Epithelial cell of prostate (primary cell): ENCODE measurements at places on chromosomes 6 and 20.

DNA sequence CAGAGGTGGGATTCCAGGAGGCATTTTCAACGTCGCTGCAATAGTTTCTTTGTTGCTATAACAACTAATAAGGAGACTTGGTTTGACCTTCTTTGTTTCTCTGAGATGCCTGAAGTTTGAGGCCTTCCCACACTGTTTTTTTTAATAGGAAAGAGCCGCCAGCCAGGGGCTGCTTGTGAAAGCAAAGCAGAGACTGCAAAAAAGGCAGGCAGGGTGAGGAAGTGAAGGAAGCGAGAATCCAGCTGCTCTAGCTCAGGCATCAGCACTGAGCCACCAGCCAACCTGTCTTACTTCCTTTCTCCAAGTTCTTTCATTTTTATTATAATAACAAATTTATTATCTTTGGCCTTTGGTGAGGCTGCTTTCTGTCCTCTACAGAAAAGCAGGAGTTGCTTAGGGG is 179.1 kb downstream of the DOK5 start:
- DNase-seq: no peak

DNA sequence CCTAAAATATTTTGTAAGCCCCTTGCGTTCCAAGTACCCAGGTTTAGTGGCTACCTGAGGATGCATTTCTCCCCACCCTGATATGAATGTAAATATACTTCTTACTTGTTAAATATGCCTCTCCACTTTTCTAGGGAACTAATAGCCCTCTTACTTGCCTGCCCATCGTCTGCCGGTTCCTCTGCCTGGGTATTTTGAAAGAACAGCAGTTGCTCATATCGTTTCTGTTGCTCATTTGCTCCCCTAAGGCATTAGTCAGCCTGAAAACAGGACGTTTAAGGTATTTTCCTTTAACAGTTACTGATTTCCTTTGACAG is 141.3 kb upstream of the CARMIL1 start:
- DNase-seq: no peak

DNA sequence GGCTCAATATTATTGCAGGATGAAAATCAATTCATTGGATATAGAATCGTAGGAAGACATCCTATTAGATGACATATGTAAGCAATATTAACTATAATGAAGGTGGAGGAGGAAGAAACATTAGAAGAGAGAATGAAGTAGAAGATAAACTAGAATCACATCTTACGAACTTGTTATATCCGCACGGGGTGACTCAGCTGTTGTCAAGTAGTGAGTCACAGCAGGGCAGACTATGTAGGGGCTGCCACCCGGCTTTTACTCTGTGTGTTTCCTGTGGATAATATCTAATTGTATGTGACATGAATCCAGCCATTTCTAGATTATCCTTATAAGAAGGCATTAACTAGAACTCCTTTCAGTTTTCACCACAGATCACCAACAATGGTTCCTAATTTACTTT is 520.2 kb downstream of the DOK5 start:
- DNase-seq: no peak

GRCh38 chr20:32731882-32732266 is 11.4 kb downstream of the COMMD7 start:
- DNase-seq: no peak

DNA sequence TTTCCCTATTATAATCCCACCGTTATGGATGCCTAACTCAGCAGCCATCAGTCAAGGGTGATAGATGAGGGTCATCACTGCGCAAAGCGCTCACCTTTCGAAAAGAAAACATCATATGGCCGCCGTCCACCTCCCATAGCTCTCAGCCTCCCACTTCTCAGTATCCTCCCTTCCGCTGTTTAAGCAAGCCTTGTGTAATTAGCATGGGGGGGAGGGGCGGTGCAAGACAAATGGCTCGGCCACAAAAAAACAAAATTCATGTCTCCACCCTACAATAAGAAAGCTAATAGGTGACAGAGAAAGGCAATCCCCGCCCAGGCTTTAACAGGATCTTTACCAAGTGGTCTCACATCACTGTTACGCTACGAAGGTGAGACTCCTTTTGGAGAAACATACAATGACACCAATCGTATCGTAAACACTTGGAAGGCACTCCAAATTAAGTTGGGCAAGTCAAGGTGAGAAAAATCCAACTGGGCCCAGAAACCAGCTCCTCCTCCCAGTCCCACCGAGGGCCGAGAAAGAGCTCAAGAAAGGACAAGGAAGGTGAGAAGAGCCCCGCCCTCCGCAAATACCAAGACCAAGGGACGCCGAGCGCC is 645 bp downstream of the DDX39B start:
- DNase-seq: no peak

- no peak for DNase-seq
Measured at GRCh38 chr20:890666-891057, 25.5 kb downstream of the ANGPT4 start.

DNA sequence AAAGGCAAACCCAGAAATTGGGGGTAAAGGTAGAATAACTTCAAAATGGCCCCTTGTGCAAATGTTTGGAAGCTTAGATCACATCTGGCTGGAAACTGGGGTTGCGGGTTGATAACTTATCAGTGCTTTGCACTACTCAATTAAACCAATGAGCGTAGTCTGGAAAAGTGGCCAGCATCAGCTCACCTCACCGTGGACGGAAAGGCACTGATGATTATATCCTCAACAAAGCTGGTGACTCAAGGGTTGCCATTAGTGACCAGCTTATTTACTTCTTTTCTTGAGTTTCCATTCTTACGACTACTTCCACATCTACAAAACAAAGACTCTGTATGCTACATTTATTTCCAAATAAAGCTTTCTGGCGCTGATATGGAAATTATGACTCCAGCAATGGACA is 198.5 kb upstream of the HEY2 start:
- DNase-seq: no peak

GRCh38 chr6:48100588-48100895 is 10.5 kb downstream of the PTCHD4 start:
- no peak for DNase-seq

- DNase-seq: no peak
Measured at GRCh38 chr6:150494241-150494640, 105.4 kb upstream of the PLEKHG1 start.

DNA sequence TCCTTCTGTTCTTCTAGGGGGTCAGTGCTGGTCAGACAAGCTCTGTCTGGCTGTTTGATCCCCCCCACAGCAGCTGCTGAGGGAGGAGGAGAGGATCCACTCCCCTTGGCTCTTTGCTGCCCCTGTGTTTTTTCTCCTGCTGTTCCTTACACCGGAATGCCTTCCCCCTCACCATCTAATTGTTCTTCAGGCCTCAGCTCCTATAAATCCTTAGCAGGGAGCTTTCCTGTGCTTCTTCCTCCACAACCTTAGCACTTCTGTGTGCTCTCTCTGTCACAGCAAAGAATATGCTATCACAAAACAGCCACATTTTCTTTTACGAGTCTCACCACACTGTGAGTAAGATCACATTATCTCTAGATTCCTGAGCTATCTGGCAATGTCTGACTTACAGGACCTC is 196.6 kb downstream of the OTOR start:
- no peak for DNase-seq
